ENCODE measurements at places on chromosomes 2 and 18.

GRCh38 chr2:234626566-234627130 is 129.8 kb upstream of the ARL4C start:
- H3K27me3 ChIP-seq, result no peaks in the 10 kb centered on the region
- H3K4me1 ChIP-seq, result peaks cover 8% of the 10 kb centered on the region
- no peak for DNase-seq
- no peak overlapping the region for H3K27ac ChIP-seq

GRCh38 chr18:6261938-6262337 is 152.8 kb downstream of the L3MBTL4 start:
- no peaks in the 10 kb centered on the region for H3K36me3 ChIP-seq
- H3K4me1 ChIP-seq, result no peaks in the 10 kb centered on the region
- H3K27me3 ChIP-seq, result no peaks in the 10 kb centered on the region

DNA sequence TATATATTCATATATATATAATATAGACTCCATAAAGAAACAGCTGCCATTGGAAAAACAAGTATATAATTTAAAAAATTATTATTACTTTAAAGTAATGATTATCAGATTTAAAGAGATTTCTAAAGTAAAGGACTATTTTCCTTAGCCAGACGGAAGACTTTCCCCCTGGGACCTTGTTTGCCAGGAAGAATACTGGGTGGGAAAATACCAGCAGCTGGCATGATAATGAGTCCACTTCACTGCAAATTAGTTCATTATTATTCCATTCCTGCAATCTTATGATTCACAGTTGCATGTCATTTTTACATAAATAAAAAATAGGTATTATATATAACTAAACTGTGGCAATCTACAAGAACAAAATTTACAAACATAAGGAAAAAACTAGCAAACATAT is 339.8 kb upstream of the CDH7 start:
- no peak overlapping the region for H3K27ac ChIP-seq
- DNase-seq, result no peak
- H3K4me3 ChIP-seq, result no peak overlapping the region
- H3K4me1 ChIP-seq, result no peaks in the 10 kb centered on the region

- DNase-seq, result no peak
- no peaks in the 10 kb centered on the region for H3K36me3 ChIP-seq
- H3K4me3 ChIP-seq, result no peak overlapping the region
- peaks cover 23% of the 10 kb centered on the region for H3K4me1 ChIP-seq
- no peaks in the 10 kb centered on the region for H3K27me3 ChIP-seq
Observed at GRCh38 chr2:46079985-46080560, 217.1 kb upstream of the EPAS1 start.

DNA sequence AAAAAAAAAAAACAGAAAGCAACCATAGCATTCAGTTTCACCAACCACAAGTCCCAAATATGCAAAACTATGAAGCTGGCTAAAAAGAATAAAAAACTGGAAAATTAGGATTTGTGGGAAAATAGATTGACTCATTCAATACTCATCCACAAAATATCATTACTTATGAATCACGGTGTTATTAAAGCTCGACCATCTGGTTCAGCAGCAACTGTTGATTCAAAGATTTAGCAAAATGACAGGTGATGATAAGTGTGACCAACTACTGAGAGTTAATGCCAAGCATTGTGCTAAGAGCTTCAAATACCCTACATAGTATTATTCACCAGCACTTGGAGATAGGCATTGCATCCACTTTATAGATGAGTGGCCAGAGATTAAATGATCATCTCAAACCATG is 26.2 kb upstream of the XDH start:
- no peaks in the 10 kb centered on the region for H3K27me3 ChIP-seq
- H3K27ac ChIP-seq, result no peak overlapping the region
- peaks cover 2% of the 10 kb centered on the region for H3K4me1 ChIP-seq

GRCh38 chr18:62894681-62895390 is 179.5 kb downstream of the PHLPP1 start:
- H3K4me3 ChIP-seq, result no peak overlapping the region
- H3K4me1 ChIP-seq, result peaks cover 2% of the 10 kb centered on the region
- H3K27ac ChIP-seq, result no peak overlapping the region
- no peaks in the 10 kb centered on the region for H3K36me3 ChIP-seq
- H3K27me3 ChIP-seq, result no peaks in the 10 kb centered on the region

GRCh38 chr18:63293935-63294334 is 25.6 kb downstream of the BCL2 start:
- no peaks in the 10 kb centered on the region for H3K27me3 ChIP-seq
- no peaks in the 10 kb centered on the region for H3K36me3 ChIP-seq
- no peaks in the 10 kb centered on the region for H3K4me1 ChIP-seq
- H3K4me3 ChIP-seq, result no peak overlapping the region
- DNase-seq, result no peak

DNA sequence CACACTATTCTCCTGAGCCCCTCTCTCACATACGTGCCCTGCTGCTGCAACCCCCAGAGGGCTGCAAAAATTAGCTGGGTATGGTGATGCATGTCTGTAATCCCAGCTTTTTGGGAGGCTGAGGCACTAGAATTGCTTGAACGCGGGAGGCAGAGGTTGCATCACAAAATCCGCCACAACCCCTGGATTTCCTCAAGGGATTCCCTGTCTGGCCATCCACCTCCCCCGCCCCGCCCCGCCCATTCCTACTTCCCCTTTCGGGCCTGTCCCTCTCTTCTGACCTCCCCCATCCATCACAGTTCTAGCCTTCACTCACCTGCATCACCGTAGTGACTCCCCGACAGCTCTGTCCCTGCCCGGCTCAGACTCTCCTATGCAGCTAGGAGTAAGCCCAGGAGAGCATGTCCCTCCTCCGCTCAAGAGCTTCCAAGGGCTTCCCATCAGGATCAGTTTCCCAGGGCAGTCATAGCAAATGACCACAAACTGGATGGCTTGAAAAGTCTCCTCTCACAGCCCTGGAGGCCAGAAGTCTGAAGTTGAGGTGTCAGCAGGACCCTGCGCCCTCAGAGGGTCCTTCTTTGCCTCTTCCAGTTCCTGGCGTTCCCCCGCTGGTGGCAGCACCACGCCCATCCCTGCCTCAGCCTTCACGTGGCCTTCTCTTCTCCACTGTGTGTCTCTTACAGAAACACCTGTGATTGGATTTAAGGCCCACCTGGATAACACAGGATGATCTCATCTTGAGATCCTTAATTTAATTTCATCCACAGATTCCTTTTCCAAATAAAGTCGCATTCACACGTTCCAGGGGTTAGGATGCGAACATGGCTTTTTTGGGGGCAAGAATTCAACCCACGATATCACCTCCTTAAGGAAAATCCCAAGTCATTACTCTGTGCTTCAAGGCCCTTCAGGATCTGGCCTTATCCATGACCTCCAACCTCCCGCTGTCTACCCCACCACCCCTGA is 58.5 kb downstream of the HS1BP3 start:
- DNase-seq, result no peak
- no peak overlapping the region for H3K4me3 ChIP-seq
- H3K27me3 ChIP-seq, result no peaks in the 10 kb centered on the region
- no peak overlapping the region for H3K27ac ChIP-seq
- H3K36me3 ChIP-seq, result no peaks in the 10 kb centered on the region
- peaks cover 58% of the 10 kb centered on the region for H3K4me1 ChIP-seq

DNA sequence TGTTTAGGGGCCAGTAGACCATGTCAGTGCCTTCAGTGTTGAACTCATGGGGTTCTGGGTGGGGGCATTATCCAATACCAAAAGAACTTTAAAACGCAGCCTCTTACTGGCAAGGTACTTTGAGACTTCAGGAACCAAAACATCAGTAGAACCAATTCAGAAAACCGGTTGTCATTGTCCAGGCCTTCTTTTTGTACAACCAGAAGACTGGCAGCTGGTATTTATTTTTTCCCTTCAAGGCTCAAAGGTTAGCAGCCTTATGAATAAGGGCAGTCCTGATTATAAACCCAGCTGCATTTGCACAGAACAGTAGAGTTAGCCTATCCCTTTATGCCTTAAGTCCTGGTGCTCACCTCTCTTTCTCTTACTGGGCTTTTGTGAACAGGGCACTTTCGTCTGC is 113.8 kb upstream of the EML6 start:
- H3K27me3 ChIP-seq, result no peaks in the 10 kb centered on the region
- H3K4me1 ChIP-seq, result peaks cover 2% of the 10 kb centered on the region
- H3K4me3 ChIP-seq, result no peak overlapping the region
- no peak for DNase-seq
- no peak overlapping the region for H3K27ac ChIP-seq

DNA sequence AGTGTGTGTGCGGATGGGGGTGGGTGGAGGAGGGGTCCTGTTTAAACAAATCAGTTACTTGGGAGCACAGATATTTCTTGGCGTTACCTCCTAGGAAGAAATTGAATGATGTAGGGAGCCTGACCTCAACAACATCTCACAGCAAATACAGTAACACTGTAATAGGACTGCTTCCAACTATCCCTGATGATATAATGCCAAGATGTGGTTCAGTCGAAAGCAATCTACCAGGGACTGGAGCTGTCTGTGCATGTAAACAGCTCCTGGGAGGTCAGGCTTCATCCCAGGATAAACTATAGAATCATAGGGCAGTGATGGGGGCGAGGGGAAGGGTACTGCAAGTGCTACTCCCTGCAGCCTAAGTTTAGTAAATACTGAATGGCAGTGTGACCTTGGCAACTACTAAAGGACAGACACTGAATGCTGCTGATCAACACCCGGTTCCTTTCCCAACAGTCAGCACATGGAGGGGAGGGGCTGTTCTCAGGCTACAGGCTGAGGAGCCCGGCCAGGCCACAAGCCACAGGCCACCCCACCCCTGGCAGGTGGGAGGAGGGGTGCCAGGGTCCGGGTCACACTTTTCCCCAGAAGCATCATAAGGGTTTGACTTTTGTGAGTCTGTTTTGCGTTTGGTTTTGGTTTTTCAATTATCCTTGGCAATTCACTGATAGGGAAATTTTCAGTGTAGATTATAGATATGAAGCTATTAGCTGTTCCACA is 85.3 kb upstream of the ZNF397 start:
- H3K4me3 ChIP-seq, result no peak overlapping the region
- no peaks in the 10 kb centered on the region for H3K36me3 ChIP-seq
- no peak overlapping the region for H3K27ac ChIP-seq
- H3K4me1 ChIP-seq, result no peaks in the 10 kb centered on the region
- DNase-seq, result peak; percentile 60
- H3K27me3 ChIP-seq, result no peaks in the 10 kb centered on the region

- no peaks in the 10 kb centered on the region for H3K36me3 ChIP-seq
- H3K27ac ChIP-seq, result no peak overlapping the region
- no peaks in the 10 kb centered on the region for H3K4me1 ChIP-seq
Observed at GRCh38 chr2:239025096-239025801, 177.4 kb downstream of the TWIST2 start.

DNA sequence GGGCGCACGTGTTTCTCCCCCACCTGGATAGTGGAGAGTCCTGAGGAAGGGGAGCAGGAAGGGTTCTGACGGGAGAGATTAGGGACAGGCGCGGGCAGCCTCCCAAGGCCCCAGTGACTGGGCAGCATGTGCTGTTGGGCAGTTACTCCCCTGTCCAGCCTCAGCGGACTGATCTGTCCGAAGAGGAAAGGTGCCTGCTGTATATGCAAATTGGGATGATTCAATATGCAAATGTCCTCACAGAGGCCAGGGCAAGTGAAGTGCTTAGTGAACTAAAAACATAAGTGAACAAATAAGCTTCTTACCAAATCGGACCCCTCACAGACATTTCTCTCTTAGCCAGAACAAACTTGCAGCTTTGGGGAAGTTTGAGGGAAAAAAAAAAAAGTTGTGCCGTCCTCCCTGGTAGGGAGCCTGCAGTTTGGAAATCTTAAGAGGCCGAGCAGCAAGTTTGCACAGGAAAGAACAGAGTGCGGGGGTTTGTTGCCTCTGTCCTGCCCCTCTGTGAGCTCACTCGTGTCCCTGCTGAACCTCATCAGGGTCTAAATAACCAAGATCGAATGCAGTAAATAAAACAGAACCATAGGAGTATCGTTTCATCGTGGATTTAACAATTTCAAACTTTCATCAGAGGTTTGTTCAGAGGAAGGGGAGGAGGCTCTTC is 141.4 kb downstream of the KCTD1 start:
- no peaks in the 10 kb centered on the region for H3K27me3 ChIP-seq
- no peaks in the 10 kb centered on the region for H3K4me1 ChIP-seq
- no peak overlapping the region for H3K4me3 ChIP-seq
- DNase-seq, result no peak
- H3K36me3 ChIP-seq, result no peaks in the 10 kb centered on the region

GRCh38 chr2:110973262-110973661 is 147.5 kb upstream of the BCL2L11 start:
- DNase-seq, result no peak
- no peak overlapping the region for H3K27ac ChIP-seq
- no peaks in the 10 kb centered on the region for H3K36me3 ChIP-seq
- H3K27me3 ChIP-seq, result peaks cover 14% of the 10 kb centered on the region

- DNase-seq, result no peak
- H3K4me1 ChIP-seq, result peaks cover 31% of the 10 kb centered on the region
- no peak overlapping the region for H3K4me3 ChIP-seq
- H3K27me3 ChIP-seq, result no peaks in the 10 kb centered on the region
- peaks cover 2% of the 10 kb centered on the region for H3K36me3 ChIP-seq
Observed at GRCh38 chr2:134261398-134262131, 7.7 kb downstream of the MGAT5 start.

GRCh38 chr2:209344349-209344748 is 79.5 kb upstream of the MAP2 start:
- H3K27me3 ChIP-seq, result no peaks in the 10 kb centered on the region
- no peaks in the 10 kb centered on the region for H3K36me3 ChIP-seq
- H3K27ac ChIP-seq, result no peak overlapping the region
- no peak for DNase-seq
- H3K4me1 ChIP-seq, result no peaks in the 10 kb centered on the region

Data from fibroblast of lung (primary cell).